ENCODE measurements at places on chromosomes 3 and 15.

DNA sequence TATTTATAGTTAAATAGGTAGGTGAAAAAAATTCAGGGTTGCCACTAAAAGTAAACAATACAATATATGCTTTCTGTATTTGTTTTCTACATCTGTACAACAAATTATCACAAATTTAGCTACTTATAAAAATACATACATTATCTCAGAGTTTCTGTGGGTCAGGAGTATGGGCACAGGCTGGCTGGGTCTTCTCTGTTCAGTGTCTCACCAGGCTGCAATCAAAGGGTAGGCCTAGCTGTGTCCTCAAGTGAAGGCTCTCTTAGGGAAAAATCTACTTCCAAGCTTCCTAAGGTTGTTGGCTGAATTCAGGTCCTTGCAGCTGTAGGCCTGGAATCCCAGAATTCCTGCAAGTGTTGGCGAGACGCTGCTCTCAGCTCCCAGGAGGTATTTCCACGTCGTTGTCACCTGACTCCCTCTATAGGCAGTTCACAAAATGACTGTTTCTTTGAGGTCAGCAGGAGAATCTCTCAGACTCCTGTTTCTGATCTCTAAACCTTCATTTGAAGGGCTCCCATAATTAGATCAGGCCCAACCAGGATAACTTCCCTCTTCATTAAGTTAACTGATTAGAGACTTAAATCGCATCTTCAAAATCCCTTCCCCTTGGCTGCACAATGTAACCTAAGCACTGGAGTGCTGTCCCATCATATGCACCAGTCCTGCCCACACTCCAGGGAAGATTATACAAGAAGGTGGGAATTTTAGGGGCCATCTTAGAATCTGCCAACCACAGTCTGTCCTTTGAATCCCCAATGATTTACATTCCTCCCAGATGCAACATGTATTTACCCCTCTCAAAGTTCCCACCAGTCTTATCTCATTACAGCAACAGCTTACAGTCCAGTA, 296.6 kb downstream of the SUCLG2 start:
- no peak for DNase-seq

DNA sequence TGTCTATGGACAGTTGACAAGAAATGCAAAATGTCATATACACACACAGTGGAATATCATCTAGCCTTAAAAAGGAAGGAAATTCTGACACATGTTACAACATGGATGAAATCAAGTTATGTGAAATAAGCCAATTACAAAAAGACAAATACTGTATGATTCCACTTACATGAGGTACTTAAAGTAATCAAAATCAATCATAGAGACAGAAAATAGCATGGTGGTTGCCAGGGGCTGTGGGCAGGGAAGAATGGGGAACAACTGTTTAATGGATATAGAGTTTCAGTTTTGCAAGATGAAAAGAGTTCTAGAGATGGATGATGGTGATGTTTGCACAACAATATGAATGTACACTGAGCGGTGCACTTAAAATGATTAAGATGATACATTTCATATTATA, 613.8 kb upstream of the ZNF385D start:
- DNase-seq: no peak

- DNase-seq: no peak
These were observed 213.2 kb downstream of the KCNMB2 start for GRCh38 chr3:178749471-178749870.

DNA sequence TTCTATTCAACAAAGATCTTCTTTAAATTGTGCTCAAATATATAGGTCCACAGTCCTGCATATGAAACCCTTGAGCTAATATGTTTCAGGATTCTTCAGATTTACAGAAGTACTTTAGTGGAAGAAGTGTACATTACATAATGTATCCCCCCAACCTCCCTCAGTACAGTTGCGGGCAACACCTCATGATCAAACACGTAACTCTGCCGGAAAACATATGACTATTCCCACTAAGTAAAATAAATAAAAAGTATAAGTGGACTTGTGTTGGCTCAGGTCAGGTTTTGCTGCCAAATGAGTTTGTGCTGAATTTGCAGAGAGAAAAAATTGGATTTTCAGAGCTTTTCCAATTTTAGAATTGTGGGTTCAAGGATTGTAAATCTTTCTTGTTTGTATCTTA, 267.6 kb upstream of the MDFIC2 start:
- DNase-seq: no peak

DNA sequence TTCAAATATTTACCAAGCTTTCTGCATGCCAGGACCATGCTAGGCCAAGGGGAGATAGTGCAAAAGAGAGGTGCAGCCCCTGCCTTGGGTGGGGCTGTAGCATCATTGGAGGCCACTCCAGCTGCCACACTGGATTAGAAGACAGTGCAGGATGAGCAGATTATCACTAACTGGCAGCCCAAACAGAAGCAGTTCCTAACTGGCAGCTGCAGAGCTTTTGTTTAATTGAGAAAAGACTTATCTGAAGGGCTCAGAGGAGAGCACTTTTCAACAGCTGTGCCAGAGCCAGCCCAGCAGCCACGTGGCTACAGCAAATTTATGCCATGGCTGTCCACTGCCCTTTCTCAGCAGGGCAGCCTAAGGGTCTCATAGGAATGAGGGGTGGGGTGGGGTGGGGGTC, 13.5 kb upstream of the ACSBG1 start:
- DNase-seq: no peak

DNA sequence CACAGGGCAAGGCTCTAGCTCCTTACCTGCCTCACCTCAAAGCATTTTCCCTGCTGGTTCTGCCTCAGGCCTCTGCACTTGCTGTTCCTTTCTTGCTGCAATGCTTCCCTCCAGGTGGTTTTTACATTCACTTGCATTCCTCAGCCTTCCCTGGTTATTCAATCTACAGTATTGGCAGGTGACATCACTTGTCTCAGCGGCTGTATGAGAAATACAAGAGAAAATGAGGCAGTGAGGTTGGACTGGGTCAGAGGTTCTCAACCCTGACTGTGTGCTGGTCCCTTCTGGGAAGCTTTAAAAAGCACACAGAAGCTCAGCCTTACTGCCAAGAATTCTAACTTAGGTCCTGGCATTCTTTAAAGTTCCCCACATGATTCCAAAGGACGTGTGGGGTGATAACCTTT, 26.7 kb downstream of the SIAH2 start:
- no peak for DNase-seq

DNA sequence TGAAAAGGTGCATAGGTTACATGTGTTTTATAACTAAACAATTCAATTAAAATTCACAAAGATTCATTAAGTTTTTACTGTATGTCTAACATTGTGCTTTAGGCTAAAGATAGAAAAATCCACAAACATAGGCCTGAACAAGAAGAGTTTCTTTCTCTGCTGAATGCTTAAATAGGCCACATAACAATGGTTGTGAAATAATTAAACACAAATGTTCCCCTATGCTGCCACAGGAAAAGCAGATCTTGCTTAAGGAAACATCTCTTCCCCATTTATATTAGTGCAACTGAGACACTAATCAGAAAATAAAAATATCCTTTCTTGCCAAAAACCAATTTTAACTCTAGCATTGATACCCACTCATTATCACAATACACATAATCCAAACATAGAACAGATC, 725.4 kb upstream of the DPPA4 start:
- DNase-seq: no peak

GRCh38 chr3:190017521-190018288, 103.0 kb downstream of the P3H2 start:
- no peak for DNase-seq

DNA sequence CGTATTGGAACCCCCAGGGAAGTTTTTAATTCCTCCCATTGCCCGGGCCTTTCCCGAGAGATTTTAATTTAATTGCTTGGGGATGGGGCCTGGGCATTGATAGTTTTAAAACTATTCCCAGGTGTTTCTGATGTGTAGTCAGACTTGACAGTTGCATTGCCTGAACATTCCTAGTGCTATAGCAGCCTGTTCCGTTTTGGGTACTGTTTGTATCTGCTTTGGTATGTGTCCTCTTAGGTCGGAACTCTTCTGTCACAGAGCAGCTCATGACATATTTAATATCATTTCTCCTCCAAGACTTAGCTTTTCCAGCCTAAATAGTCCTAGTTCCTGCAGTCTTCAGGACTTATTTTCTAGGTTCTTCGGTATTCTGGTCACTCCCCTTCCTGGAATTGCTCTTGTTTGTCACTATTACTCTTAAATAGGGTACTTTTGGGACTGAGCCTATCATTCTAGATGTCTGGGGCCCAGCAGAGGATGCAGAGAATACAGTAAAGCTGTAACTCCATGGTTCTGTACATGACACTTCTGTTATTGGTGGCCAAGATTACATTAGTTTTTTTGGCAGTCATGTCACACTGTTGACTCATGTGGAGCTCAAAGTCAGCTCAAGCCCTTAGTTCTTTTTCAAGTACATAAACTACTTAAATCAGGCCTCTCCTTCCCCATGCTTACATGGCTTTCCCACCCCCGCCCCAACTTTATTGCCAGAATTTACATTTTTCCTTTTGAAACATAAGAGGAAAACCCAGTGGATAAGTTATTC, 81.5 kb downstream of the BBX start:
- no peak for DNase-seq

DNA sequence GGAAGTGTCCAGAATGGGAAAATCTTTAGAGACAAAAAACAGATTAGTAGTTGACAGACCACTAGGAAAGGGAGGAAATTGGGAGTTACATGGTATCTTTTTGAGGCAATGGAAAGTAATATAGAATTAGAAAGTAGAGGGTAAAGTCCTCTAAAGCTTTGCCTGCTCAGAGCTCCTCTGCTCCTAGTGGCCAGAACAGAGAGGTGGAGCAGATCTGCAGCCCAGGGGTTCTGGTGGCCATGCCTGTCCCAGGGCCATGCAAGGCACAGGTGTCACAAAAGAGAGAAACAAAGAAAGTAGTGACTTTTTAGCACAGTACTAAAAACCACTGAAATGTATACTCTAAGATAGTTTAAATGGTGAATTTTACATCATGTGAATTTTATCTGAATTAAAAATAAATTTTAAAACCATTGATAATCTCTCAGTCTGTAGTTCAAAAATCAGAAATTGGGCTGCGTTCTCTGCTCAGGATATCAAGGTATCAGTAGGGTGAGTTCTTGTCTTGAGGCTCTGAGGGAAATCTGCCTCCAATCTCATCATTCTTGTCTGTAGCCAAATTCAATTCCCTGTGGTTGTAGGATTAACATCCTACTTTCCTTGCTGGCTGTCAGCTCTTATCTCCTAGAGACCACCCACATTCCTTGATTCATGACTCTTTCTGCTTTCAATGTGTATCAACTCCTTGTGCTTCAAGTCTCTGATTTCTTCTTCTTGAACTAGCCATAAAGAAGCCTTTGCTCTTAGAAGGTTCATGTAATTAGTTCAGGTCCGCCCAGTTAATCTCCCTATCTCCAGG, 23.6 kb downstream of the PYGO1 start:
- DNase-seq: no peak

DNA sequence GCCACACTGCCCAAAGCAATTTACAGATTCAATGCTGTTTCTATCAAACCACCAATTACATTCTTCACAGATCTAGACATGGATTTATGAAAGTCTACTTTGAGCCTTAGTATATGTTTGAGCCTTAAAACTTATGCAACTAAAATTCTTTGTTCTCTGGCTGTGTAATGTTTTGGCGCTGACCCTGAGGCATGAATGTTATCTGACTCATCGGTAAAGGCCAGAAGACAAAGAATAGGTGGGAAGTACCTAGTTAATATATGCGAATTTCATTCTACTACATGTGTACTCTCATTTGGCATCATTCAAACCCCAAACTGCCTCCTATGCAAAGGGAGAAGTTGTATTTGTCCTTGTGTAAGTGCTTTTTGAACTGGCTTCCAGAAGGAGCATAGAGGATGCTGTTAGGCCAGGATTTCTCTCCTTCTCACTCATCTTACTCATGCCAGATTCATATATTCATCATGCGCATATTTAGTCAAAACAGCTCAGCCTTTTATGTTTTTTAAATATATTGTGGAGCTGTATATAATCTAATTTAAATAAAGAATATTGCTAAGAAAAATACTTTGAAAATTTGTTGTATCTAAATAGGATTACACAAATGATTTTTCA, 204.2 kb downstream of the NFKBIZ start:
- DNase-seq: no peak

DNA sequence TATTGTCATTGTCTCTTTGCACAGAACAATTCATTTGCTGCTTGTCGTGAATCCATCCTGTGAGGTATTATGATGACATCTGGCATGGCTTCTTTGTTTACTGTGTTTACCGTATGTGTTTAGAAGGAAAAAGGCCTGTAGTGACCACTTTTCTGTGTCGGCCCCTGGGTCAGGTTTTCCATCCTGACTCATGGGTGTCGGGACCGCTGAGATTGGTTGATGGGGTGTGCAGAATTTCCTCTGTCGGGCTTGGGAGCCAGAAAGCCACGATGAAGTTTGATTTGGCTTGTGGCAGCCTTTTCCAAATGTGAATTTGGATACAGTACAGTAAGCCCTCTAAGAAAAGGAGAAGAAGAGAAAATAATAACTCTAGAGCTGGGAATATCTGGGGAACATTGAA, 113.5 kb downstream of the FNDC3B start:
- no peak for DNase-seq

GRCh38 chr3:187954873-187955586, 198.9 kb upstream of the LPP start:
- DNase-seq: no peak

DNA sequence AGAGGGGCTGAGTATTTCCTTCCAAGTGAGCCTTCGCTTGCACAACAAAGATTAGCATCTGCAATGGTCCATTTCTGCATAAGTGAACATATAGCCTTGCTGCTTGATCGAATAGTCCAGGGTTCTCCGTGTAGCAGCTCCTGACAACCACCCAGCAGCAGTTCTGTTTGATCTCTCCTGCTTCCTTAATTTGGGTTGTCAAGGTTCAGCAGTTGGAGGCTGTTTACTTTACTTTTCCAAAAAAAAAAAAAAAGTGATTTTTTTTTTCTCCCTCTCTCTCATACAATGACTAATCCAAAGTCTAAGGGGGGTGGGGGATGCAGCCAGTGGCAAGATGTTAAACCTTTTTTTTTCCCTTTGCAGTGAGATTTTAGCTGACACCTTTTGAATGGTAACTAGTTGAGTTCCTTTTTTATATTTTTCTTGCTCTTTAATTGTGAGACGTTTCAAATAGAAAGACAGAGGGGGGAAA, 3.6 kb downstream of the FOXP1 start:
- DNase-seq: no peak

DNA sequence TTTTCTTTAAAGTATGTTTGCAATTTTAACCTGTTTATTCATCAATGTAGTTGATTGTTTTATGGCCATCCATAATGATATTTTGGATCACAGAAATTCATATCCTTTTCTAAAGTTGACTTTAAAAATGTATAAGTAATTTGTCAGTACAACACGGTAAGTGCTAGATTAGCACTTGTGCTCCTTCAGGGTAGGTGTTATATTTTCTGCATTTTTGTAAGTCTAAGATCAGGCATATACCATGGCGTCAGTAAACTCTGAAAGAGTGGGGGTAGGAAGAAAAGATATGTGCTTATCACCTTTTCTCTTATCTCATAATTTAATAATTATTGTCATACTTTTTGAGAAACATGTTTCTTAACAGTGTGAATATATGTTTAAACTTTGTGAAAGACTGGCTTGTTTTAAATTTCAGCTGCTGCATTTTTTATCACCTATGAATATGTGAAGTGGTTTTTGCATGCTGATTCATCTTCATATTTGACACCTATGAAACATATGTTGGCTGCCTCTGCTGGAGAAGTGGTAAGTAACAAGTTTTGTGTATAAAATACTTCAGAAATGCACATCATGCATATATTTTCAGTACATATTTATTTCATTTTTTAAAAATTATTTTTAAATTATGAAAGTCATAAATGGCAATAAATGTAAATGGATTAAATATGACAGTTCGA, 22.1 kb downstream of the SLC25A26 start:
- no peak for DNase-seq

GRCh38 chr3:103025880-103026279, 591.1 kb downstream of the ZPLD1 start:
- no peak for DNase-seq

GRCh38 chr3:173913397-173913796, 515.9 kb downstream of the NLGN1 start:
- no peak for DNase-seq
